SW480 (cell line): ENCODE measurements at places on chromosomes 7 and 10.
A peak's percentile ranks its signal among the peaks of the same experiment; 100 is the strongest.

- DNase-seq, result no peak
Measured at GRCh38 chr10:131978851-131979250, 2.9 kb downstream of the BNIP3 start.

DNA sequence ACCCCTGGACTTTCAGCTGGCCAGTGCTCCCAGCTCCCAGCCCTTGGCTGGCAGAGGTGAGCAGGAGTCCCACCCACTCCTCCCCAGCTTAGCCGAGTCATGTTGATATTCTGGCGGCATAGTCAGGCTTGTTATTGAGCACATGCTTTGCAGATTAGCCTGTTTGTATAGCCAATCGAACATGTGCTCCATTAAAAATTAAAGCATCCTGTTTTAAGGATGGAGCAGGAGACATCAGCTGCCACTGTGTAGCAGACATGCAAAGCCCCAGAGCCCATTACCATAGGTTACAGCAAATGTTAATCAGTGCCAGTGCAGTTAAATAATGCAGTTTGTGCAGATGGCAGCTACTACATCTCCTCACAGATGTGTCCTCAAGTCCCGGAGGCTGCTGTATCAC, 574.6 kb upstream of the GALNT17 start:
- no peak for DNase-seq

GRCh38 chr10:73779018-73779417, 2.8 kb upstream of the CHCHD1 start:
- DNase-seq, result no peak

DNA sequence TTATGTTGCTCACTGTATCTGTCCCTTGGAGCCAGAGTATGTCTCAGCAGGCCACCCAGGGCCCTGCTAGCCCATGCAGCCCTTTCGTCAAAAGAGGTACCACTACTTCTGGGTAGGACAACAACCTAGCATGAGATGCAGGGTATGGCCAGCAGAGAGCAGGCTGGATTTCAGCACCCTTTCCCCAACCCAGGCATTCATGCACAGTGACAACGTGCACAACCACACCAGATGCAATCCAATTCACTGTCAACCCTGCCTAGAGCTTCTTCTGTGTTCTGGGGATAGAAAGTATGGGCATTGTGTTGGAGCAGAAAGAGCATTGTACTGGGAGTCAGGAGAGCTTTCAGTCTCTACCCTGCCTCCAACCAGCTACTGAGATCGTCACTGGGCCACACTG, 37.9 kb downstream of the JAZF1 start:
- no peak for DNase-seq

DNA sequence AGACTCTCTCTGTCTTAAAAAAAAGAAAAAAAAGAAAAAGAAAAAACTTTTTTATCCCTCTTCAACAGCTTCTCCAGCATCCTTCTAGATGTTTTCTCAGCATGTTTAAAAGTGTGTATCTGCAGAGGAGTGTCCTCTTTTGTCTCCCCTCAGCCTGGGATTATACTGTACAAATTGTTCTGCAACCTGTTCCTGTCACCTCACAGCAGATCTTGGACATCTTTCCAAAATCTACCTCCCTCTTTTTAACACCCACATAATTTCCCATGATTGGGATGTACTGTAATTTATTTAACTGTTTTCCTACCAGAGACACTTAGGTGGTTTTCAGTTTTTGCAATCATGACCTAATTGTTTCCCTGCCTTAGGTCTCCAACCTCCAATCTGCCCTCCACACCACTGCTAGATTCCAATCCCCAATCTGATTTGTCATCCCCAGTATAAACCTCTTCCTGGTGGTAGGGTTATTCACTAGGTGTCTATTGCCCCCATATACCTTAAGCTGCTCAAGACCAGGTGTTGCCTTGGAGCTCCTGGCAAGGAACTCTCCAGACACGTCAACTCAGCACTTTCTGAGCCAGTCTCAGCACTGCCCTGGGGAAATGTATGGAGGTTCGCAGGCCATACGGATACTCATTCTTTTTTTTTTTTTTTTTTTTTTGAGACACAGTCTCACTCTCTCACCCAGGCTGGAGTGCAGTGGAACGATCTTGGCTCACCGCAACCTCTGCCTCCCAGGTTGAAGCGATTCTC, 17.6 kb upstream of the DDIT4 start:
- DNase-seq, result no peak

- DNase-seq, result peak; percentile 32
Measured at GRCh38 chr7:18064242-18064838, 36.7 kb upstream of the PRPS1L1 start.

DNA sequence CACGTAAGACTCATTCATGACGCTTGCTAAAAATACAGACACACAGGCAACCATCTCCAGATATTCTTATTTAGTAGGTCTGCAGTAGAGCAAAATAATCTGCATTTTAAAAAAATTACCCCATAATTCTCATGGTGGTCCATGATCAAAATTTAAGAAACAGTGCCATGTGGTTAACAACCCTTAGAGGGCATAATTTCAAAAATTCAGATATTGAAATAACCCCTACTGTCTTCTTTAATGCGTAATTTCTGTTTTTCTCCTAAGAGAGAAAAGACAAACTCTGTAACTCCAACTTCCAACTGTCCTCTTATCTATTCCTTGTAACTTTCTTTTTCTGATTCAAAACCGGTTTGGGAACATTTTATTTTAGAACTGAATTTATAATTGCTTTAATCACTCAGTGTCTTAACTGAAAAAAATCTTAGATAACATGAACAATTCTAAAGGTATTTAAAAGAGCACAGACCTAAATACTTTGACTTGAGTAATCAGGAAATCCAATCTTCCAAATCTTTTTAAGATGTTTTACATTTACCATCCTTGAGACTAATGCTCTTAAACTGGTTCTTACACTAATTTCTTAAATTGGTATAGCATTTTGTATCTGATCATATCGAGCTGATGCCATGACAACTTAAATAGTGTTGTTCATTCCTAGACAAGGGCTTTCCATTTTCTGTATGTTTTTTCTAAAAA, 148.0 kb downstream of the GALNT11 start:
- DNase-seq, result no peak

GRCh38 chr10:14039968-14040668, 290.6 kb downstream of the FRMD4A start:
- no peak for DNase-seq

- peak; percentile 67 for DNase-seq
Measured at GRCh38 chr10:24642921-24643678, 80.6 kb downstream of the ARHGAP21 start.

DNA sequence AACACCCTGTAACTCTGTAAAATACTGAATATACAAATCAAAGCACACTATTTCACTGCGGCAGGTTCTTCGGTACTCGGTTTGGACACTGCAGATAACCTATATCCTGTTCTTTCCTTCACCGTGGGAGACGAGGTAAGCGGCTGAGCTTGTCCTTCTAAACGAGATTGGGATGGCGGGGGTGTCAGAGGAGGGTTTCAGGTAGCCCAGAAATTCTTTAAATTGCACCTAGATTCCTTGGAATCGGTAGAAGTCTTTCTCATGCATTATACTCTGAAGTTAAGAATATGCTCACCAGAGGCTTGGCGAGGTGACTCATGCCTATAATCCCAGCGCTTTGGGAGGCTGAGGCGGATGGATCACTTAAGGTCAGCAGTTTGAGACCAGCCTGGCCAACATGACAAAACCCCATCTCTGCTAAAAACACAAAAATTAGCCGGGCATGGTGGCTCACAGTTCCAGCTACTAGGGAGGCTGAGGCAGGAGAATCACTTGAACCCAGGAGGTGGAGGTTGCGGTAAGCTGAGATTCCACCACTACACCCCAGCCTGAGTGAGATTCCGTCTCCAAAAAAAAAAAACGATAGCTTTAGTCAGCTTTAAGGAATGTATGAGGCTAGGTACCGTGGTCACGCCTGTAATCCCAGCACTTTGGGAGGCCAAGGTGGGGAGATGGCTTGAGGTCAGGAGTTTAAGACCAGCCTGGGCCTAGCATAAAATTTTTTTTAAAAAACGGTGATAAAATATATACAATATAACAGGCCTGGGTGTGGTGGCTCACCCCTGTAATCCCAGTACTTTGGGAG, 10.1 kb upstream of the LAT2 start:
- peak; percentile 37 for DNase-seq

- no peak for DNase-seq
Measured at GRCh38 chr7:48518092-48518491, 346.8 kb downstream of the ABCA13 start.

- DNase-seq, result no peak
Measured at GRCh38 chr7:16697507-16698199, 51.7 kb downstream of the BZW2 start.

GRCh38 chr7:99762680-99763327, 21.2 kb downstream of the CYP3A4 start:
- DNase-seq, result no peak
